ENCODE measurements at places on chromosomes 13 and 19.

DNA sequence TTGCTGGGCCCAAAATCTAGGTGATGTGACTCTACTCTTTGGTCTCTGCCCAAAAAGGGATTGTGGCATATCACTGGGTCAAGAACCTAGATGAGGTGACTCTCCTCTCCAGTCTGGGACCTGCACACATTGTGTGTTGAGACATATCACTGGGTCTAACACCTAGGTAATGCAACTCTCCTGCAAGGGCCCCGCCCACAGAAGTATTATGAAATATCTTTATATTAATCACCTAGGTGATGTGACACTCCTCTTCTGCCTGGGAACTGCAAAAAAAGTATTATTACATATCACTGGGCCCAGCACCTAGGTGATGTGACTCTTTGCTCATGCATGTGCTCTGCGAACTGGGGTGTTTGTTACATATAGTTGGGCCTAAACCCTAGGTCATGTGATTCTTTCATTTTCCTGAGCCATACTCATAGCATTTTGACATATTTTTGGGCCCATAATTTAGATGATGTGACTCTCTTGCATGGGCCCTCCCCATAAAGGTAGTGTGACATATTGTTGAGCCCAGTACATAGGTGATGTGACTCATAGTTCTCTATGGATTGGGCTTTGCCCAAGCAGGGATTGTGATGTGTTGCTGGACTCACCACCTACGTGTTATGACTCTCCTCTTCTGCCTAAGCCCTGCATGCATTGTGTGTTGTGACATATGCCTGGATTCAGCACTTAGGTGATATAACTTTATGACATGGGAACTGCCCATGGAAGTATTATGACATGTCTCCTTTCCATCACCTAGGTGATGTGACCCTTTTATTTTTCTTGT is 11.2 kb upstream of the ZNF681 start:
- no peak for DNase-seq

- no peak for DNase-seq
These were observed 800.1 kb upstream of the PCDH9 start for GRCh38 chr13:68030152-68030809.

GRCh38 chr19:50967929-50968715 is 1.3 kb downstream of the KLK6 start:
- no peak for DNase-seq

DNA sequence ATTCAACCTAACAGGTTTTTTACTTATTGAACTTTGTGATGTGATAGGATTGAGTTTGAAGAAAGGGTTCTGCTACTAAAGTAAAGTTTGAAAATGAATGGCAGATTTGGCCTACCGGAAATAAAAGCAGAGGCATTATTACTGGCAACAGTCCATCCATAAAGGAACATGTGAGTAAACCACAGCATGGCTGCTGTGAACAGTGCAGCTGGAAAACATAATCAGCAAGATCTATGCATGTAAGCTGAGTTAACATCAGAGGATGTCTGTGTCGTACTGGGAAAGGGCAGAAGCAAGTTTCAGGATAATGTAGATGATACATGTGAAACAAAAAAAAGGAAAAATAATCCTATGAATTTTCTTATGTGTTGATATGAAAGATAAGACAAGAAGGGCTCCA is 87.6 kb downstream of the CYSLTR2 start:
- no peak for DNase-seq

DNA sequence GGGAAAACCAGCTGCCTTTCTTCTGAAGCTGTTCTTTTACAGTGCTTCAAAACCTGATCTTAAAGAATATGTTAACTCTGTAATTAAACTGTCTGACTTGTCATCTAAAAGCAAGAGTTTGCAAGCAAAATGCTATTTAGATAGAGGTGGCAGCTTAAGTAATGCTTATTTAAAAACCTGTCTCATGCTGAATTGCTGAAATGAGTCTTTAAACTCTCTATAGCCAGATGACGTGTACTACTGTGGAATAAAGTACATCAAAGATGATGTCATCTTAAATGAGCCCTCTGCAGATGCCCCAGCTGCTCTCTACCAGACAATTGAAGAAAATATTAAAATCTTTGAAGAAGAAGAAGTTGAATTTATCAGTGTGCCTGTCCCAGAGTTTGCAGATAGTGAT is 22.9 kb downstream of the ITM2B start:
- no peak for DNase-seq

DNA sequence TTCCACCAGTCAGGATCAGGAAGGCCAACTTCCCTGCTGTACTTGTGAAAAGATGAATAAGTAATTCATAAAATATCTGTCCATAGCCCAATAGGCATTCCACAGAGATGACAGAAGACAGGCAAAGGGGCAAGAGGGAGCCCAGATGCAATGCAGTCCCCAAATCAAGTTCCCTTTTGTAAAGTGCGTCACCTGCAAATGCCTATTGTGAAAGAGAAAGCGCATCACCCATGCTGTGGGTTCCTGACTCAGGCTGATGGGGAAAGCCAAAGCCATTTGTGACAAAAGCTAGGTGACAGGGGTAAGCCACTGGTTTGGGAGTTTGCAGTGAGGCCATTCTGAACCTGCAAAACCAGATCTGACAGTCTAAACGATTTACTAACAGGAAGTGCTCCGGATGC is 157.5 kb upstream of the ZNF536 start:
- no peak for DNase-seq

- no peak for DNase-seq
These were observed 7.6 kb downstream of the DNAJB1 start for GRCh38 chr19:14510311-14511228.

GRCh38 chr19:57382806-57383488 is 6.7 kb upstream of the ZNF548 start:
- no peak for DNase-seq

- DNase-seq = no peak
These were observed 6.2 kb downstream of the ACOD1 start for GRCh38 chr13:76954538-76954937.

- DNase-seq = no peak
These were observed 469 bp downstream of the ABHD17A start for GRCh38 chr19:1884719-1885334.

Measured in activated effector memory CD4-positive, alpha-beta T cell treated with anti-CD3 and anti-CD28 coated beads, Interleukin-2, amount 50 U/mL, for 16 hours (primary cell).